ENCODE measurements at places on chromosomes 1 and 21.

- DNase-seq = no peak
Measured at GRCh38 chr1:40798366-40799281, 15.0 kb downstream of the KCNQ4 start.

GRCh38 chr21:34181431-34182039 is 108.2 kb downstream of the MRPS6 start:
- DNase-seq = no peak

- DNase-seq = no peak
Measured at GRCh38 chr1:119544165-119544762, 37.3 kb downstream of the HSD3B1 start.

DNA sequence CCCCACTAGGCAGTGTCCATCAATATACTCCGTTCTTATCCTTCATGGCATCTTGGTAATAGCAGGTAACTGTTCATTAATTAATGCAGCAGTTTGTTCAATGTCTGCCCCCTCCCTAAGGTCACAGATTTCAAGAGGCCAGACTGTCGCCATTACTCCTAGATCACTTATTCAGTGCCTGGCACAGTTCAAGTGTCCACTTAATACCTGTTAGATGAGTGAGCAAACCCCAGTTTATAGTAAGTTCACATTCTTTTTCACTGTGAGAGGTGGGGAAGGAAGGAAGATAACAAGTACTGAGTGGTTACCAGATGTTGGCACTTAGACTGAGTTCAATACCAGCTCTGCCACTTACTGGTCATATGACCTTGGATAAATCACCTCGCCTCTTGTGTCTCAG is 36.4 kb downstream of the OPRD1 start:
- no peak for DNase-seq

DNA sequence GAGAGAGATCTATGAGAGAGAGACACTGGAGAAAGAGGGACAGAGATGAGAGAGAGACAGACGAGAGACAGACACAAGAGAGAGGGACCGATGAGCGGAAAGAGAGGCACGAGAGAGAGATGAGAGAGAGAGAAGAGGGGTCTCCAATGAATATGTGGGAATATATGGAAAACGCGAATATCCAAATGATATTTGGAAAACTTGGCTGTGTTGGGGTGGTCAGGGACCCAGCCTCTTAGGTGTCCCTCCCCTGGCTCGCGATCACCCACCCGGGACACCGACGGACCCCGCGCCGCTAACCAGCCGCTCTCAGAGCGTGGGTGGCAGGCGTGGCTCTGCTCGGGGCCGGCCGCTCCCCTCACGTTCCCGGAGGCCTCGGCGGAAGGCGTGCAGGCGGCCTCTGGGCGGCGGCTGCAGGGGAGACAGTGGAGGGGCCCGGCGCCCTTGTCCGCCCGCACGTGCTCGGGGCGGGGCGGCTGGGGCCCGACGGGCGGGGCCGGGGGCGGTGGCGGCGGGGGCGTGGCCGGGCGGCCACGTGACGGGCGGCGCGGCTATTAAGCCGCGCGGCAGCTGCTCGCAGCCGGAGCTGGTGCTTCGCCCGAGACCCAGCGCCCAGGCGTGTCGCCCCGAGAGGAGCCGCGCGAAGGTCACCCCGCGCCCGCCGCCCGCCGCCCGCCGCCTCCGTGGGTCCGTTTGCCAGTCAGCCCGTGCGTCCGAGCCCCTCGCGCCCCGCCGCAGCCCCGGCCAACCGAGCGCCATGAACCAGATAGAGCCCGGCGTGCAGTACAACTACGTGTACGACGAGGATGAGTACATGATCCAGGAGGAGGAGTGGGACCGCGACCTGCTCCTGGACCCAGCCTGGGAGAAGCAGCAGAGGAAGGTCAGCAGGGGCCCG is at the start of gene ACTN2:
Gene ACTN2, plus strand, starts transcription at position 583 of the 898 bp plus-strand sequence. Its CDS starts 175 bp downstream, at position 758.
- peak; percentile 17 for DNase-seq

- no peak for DNase-seq
Measured at GRCh38 chr1:204986181-204986580, 56.8 kb upstream of the CNTN2 start.

- no peak for DNase-seq
Measured at GRCh38 chr1:58076258-58076657, 470.3 kb downstream of the OMA1 start.

DNA sequence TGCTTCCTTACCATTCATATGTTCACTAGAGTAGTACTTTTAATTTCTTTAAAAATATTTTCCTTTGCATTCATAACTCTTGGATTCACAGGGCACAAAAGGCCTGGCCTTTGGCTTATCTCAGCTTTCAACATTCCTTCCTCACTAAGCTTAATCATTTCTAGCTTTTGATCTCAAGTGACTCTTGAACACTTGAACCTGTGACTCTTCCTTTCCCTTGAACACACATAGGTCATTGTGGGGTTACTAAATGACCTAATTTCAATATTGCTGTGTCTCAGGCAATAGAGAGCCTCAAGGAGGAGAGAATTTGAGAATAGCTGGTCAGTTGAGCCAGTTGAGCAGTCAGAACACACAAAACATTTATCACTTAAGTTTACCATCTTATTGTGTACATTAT is 49.9 kb downstream of the COL11A1 start:
- no peak for DNase-seq

- DNase-seq = no peak
Measured at GRCh38 chr1:180249725-180250498, 19.8 kb downstream of the LHX4 start.

GRCh38 chr1:187411118-187411517 is 582.4 kb downstream of the PLA2G4A start:
- DNase-seq = no peak

DNA sequence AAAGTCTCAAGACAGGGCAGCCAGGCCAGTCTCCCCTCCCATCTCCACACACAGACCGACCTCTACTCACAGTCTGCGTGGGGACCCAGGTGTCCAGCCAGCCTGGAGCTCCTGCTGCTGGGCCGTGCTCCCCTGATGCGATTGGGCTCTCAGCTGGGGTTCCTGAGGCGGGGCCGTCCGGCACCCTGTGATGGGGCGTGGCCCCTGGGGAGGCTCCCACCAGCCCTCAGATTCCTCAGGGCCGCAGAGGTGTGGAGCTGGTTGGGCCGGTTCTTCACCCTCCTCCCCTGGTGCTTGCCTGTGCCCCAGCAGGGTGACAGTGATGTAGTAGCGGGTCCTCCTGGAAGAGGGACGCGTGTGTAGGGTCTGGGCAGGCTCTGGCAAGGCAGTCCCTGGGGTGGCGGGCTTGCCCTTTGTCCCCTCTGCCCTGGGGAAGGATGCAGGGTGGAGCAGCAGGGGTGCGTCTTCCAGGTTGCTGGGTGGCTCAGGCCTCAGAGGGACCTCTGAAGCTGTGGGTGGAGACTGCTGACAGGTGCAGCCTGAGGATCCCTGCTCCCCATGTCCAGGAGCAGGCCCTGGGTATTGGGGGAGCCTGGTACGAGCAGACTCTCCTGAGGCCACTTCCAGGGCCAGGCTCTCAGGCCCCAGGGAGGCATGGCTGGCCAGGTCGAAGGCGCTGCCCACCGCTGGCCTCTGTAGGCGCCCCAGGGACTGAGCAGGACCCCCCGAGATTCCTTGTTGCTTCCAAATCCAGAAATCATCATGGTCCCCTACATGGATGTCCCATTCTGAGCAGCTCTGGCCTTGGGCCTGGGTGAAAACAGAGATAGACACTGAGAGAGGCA is at the start of gene CRYBG2:
Gene CRYBG2, minus strand, starts transcription at position 155 of the 845 bp plus-strand sequence. CDS start 7,473 bp downstream, outside the sequence.
- DNase-seq = no peak

GRCh38 chr1:245772325-245772724 is 617.5 kb downstream of the KIF26B start:
- DNase-seq = no peak

GRCh38 chr1:202230061-202230938 is 36.7 kb downstream of the LGR6 start:
- no peak for DNase-seq

DNA sequence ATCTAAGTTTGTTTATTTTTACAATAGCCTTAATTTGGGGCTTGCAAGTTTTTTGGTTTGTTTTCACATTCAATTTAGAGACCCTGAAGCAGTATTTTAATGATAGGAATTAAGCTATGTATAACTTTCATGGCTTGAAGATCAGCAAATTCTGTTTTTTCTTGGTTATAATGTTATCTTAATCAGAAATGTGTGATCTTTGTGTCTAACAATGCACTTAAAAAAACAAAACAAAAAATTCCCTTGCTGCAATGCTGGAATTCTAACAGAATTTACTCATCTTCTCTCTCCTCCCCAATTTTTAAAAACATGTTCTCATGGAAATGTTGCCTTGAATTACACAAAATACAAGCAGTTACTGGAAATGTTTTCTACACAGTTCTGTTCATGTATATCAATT is 113.1 kb downstream of the OLFML2B start:
- no peak for DNase-seq

GRCh38 chr1:172679000-172679772 is 20.3 kb downstream of the FASLG start:
- DNase-seq = no peak

- DNase-seq = no peak
Measured at GRCh38 chr1:52636721-52637695, 4.0 kb downstream of the SHISAL2A start.

GRCh38 chr1:34726861-34727260 is 28.0 kb upstream of the GJB5 start:
- no peak for DNase-seq

GRCh38 chr1:239735111-239735510 is 348.7 kb downstream of the CHRM3 start:
- DNase-seq = no peak

DNA sequence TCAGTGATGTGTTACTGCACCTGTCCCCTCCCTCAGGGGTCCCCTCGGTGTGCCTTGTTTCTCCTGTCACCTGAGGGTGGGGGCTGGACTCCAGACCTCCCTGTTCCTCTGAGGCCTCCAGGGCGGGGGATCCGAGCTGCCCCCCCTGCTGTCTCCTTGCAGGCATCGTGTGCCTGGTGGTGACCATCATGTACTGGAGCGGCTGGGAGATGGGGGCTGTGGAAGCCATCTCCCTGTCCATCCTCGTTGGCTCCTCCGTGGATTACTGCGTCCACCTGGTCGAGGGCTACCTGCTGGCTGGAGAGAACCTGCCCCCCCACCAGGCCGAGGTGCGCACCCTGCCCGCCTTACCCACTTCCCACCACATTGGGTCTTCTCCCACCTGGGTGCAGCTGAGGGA is 56.4 kb downstream of the DISP3 start:
- no peak for DNase-seq

GRCh38 chr1:200262326-200262965 is 147.4 kb downstream of the ZNF281 start:
- DNase-seq = no peak

All from hippocampal formation (tissue), 2 donors.